ENCODE measurements at places on chromosomes 4 and X.

GRCh38 chr4:76951672-76952010 lies 2.1 kb downstream of the SEPTIN11 start:
- DNase-seq: peak; percentile 46

GRCh38 chr4:24885342-24885741 lies 27.5 kb downstream of the CCDC149 start:
- no peak for DNase-seq

GRCh38 chr4:20137176-20137575 lies 114.5 kb upstream of the SLIT2 start:
- peak; percentile 30 for DNase-seq

GRCh38 chr4:116702949-116703348 lies 382.4 kb downstream of the TRAM1L1 start:
- DNase-seq: no peak

- DNase-seq: peak; percentile 93
These were observed at the start of gene RNF150 for GRCh38 chr4:141133146-141133998. RNF150 (minus strand) TSS chr4:141133469.

DNA sequence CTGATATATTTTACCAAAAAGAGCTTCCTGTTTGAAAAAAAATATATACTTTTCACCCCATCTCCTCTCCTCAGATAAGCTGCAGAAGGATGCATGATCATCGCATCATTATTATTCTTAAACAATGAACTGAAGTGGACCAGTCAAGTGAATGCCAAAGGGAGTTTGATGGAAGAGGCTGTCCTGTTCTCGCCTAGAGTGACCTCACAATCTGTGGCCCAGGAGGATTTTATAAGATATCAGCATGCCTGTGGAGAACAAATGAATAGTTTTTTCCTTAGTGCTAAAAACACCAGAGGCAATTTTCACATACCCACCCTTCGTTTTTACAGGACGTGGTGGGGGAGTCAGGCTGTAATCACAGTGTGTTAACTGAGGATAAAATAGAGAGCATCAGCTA lies 112.7 kb downstream of the USP46 start:
- no peak for DNase-seq

- peak; percentile 87 for DNase-seq
These were observed 9.5 kb downstream of the RNF175 start for GRCh38 chr4:153750197-153750817.

GRCh38 chrX:253451-254297 lies 27.5 kb upstream of the PLCXD1 start:
- no peak for DNase-seq

DNA sequence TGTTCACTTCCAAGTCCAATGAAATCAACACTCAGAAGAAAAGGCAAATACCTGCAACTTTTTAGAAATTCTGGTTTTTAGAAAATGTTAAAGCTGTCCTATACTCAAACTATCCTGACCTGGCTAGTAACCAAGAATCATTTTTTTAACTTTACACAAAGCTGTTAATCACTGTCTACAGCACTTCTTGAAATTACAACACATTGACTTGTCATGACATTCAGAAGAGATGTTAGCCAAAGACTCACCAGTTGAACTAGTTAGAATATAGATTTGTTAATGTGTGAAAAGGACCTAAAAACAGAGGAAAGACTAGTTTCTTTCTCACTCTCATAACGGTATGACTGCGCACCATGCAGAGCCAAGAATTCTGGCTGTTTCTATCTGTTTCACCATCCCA lies 98.8 kb downstream of the COX18 start:
- no peak for DNase-seq

GRCh38 chr4:67892905-67893304 lies 9.1 kb upstream of the TMPRSS11D start:
- DNase-seq: no peak

GRCh38 chrX:41870719-41871151 lies 52.6 kb downstream of the CASK start:
- no peak for DNase-seq

- no peak for DNase-seq
These were observed 14.8 kb downstream of the SPINK2 start for GRCh38 chr4:56806666-56807065.

GRCh38 chrX:155028877-155029291 lies 2.2 kb downstream of the FUNDC2 start:
- DNase-seq: no peak

- DNase-seq: no peak
These were observed 60.2 kb downstream of the SEPSECS start for GRCh38 chr4:25100021-25100555.

GRCh38 chrX:3815896-3816664 lies 102.6 kb upstream of the PRKX start:
- peak; percentile 64 for DNase-seq

GRCh38 chr4:156261230-156261629 lies 307.6 kb upstream of the CTSO start:
- DNase-seq: no peak
